ENCODE measurements at places on chromosomes 6 and 20. TPM values are rescaled to one million over a fixed set of nuclear protein-coding genes. Genes with fewer than 3 reads are reported as not detected.

The UBR2 gene
- total RNA-seq: 19.5 TPM

The RBPJL gene
- not detected for total RNA-seq

The SIGLEC1 gene
- not detected for total RNA-seq

The ARMC12 gene
- not detected for total RNA-seq

- H3K27ac ChIP-seq: no peak overlapping the region
- H3K4me1 ChIP-seq: peaks cover 3% of the 10 kb centered on the region
- no peaks in the 10 kb centered on the region for H3K27me3 ChIP-seq
- no peak for DNase-seq
- H3K4me3 ChIP-seq: no peak overlapping the region
These were observed 92.7 kb downstream of the AGPAT4 start for GRCh38 chr6:161181121-161181520.
